ENCODE measurements at places on chromosomes 7 and 10.

DNA sequence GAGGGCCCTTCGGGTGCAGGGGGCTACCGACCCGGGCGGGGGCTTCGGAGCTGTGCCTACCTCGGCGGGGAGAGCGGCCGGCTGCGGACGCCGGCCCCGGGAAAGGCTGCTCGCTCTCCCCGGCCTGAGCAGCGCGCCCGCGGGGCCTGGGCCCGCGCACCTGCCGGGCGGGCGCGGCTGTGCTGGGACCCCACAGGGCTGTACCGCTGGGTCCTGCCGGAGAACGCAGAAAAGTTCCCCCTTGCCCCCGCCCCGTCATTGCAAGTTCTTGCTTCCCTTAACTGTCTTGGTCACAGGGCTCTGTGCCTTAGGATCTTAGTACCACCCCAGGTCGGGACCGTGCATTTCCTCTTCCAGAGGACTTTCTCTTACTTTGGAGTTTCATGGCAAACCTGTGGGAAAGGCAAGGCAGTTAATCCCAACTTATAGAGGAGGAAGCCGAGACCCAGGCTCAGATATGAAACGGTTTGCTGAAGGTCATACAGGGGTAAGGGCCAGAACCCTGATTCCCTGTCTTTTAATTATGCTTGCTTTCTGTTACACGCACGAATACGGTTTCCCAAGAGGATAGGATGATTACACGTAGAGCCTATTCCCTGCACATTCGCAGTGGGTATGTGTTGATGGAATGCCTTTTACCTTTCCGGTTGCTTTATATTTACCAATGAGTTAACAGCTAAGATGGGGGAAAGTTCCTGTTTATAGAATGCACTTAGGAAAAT, 652 bp downstream of the PCGF5 start:
- peak overlapping the region; percentile 83 for H3K27ac ChIP-seq
- no peaks in the 10 kb centered on the region for H3K27me3 ChIP-seq
- H3K36me3 ChIP-seq, result peaks cover 4% of the 10 kb centered on the region
- H3K4me3 ChIP-seq, result peak overlapping the region; percentile 87

DNA sequence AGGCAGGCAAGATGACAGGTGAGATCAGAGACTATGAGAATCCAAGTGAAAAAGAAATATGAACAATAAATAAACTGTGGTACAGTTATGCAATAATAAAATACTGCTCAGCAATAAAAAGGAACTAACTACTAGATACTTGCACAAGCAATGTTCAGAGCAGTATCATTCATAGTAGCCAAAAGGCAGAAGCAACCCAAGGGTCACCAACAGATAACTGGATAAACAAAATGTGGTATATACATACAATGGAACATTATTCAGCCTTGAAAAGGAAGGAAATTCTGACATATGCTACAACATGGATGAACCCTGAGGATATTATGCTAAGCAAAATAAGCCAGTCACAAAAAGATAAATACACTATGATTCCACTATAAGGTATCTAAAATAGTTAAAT, 76.9 kb upstream of the KCNIP2 start:
- DNase-seq, result no peak
- no peak overlapping the region for H3K4me3 ChIP-seq
- no peaks in the 10 kb centered on the region for H3K36me3 ChIP-seq
- no peaks in the 10 kb centered on the region for H3K4me1 ChIP-seq
- H3K27me3 ChIP-seq, result no peaks in the 10 kb centered on the region

DNA sequence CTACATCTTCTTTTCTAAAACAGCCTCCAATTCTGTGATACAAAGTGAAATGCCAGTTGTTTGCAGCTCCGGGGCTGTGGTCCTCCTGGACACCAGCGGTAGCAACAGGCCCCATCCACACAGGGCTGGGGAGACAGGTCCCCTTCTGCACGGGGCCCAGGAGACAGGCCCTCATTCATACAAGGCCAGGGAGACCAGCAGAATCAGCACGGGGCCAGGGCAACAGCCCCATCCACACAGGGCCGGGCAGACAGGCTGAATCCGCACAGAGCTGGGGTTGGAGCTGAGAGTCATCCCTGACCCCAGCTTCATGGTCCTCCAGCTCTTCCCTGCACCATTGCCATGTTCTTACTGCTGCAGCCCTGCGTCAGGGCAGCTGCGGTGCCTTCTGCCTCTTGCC, 238.6 kb downstream of the MGMT start:
- H3K4me1 ChIP-seq, result no peaks in the 10 kb centered on the region
- no peaks in the 10 kb centered on the region for H3K27me3 ChIP-seq
- no peak for DNase-seq
- H3K4me3 ChIP-seq, result no peak overlapping the region
- H3K36me3 ChIP-seq, result no peaks in the 10 kb centered on the region

- peak overlapping the region; percentile 8 for H3K4me3 ChIP-seq
- H3K27me3 ChIP-seq, result no peaks in the 10 kb centered on the region
- peak overlapping the region; percentile 33 for H3K27ac ChIP-seq
- peaks cover 40% of the 10 kb centered on the region for H3K4me1 ChIP-seq
- peak; percentile 25 for DNase-seq
These were observed 19.9 kb downstream of the KLF6 start for GRCh38 chr10:3765146-3765545.

- H3K36me3 ChIP-seq, result no peaks in the 10 kb centered on the region
- no peaks in the 10 kb centered on the region for H3K27me3 ChIP-seq
- no peaks in the 10 kb centered on the region for H3K4me1 ChIP-seq
- no peak overlapping the region for H3K4me3 ChIP-seq
These were observed 205.2 kb downstream of the GLRX3 start for GRCh38 chr10:130341356-130341755.

GRCh38 chr10:103021150-103021899, 103.2 kb downstream of the CNNM2 start:
- no peaks in the 10 kb centered on the region for H3K36me3 ChIP-seq
- H3K4me1 ChIP-seq, result no peaks in the 10 kb centered on the region
- no peaks in the 10 kb centered on the region for H3K27me3 ChIP-seq
- H3K27ac ChIP-seq, result no peak overlapping the region

- H3K36me3 ChIP-seq, result no peaks in the 10 kb centered on the region
- no peaks in the 10 kb centered on the region for H3K27me3 ChIP-seq
- H3K4me1 ChIP-seq, result no peaks in the 10 kb centered on the region
- H3K4me3 ChIP-seq, result no peak overlapping the region
- no peak overlapping the region for H3K27ac ChIP-seq
- no peak for DNase-seq
These were observed 346.7 kb upstream of the PLXDC2 start for GRCh38 chr10:19469521-19469920.

DNA sequence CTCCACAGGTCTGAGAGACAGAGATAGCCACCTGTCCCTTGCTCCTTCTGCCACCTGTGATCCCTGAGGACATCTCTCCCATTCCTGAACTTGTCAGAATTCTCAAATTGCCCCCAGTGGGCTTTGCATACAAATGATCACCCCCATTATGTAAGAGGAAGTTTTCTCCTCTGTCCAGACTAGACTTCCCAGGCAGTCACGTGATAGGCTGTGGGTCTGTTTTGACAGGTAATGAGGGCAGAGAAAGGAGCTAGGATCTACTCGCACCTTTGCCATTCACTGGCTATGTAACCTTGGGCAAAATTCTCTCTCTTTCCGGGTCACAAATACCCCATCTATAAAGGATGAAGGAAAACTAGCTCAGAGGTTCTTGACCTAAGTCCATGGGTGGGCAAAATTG, 21.4 kb upstream of the TM9SF3 start:
- H3K4me3 ChIP-seq, result no peak overlapping the region
- H3K36me3 ChIP-seq, result no peaks in the 10 kb centered on the region
- H3K4me1 ChIP-seq, result no peaks in the 10 kb centered on the region
- H3K27ac ChIP-seq, result no peak overlapping the region
- DNase-seq, result no peak
- H3K27me3 ChIP-seq, result no peaks in the 10 kb centered on the region

GRCh38 chr10:59817773-59818172, 64.5 kb upstream of the MRLN start:
- DNase-seq, result no peak
- H3K27ac ChIP-seq, result no peak overlapping the region
- H3K27me3 ChIP-seq, result no peaks in the 10 kb centered on the region
- peaks cover 12% of the 10 kb centered on the region for H3K4me1 ChIP-seq
- H3K36me3 ChIP-seq, result peaks cover 10% of the 10 kb centered on the region

DNA sequence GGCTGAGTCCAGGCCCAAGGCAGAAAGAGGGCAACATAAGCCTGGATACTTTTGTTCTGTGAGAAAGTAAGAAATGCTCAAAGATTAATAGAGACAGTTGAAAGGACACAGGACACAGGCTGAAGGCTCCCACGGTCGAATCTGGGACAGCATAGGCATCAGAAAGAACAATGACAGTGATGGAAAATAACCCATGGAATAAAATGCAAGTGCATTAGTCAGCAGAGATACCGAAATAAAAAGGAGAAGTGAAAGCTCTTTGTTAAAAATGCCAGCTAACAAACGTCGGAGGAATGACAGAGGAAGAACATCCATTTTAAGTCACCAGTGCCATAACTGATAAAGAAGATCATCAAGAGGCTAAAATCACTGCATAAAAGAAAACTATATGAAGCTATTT, 19.6 kb upstream of the AGAP5 start:
- no peaks in the 10 kb centered on the region for H3K4me1 ChIP-seq
- H3K4me3 ChIP-seq, result no peak overlapping the region
- no peak overlapping the region for H3K27ac ChIP-seq
- peaks cover 51% of the 10 kb centered on the region for H3K36me3 ChIP-seq

DNA sequence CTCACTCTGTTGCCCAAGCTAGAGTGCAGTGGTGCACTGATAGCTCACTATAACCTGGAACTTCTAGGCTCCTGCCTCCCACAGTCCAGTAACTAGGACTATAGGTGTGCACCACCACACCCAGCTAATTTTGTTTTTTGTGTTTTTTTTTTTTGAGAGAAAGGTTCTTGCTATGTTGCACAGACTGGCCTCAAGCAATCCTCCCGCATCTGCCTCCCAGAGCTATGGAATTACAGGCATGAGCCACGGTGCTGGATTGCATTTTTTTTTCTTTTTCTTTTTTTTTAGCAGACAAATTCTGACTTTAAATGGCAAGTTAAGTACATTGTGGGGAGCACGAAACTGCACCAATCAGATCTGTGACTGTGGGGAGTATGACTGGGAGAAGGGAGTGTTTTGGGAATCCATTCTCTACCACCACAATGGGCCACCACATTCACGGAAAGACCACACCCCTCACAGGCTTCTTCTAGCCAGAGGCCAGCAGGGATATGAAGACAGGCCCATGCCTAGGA, 58.1 kb upstream of the MSMB start:
- no peak for DNase-seq
- H3K4me3 ChIP-seq, result no peak overlapping the region
- peaks cover 4% of the 10 kb centered on the region for H3K4me1 ChIP-seq
- no peak overlapping the region for H3K27ac ChIP-seq
- H3K27me3 ChIP-seq, result no peaks in the 10 kb centered on the region
- H3K36me3 ChIP-seq, result no peaks in the 10 kb centered on the region

DNA sequence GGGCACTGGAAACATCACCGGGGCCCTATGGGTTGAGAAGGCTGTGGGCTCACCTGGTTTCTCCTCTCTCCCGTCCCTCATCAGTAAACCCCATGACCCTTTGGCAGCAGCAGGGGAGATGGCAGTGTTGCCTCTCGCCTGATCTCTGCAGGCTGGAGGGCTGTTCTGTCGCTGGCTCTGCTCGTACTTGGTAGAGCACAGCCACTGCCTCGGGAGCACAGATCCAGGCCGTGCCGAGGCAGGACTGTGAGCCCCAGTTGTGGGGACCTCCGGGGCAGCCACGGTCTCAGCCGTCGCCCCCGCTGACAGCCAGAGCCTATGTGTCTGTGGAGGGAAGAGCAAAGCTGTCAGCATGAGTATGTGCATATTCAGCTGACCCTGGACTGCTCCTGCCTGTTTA, 94.9 kb downstream of the PTPRE start:
- no peak overlapping the region for H3K27ac ChIP-seq
- H3K27me3 ChIP-seq, result no peaks in the 10 kb centered on the region
- H3K36me3 ChIP-seq, result no peaks in the 10 kb centered on the region
- no peaks in the 10 kb centered on the region for H3K4me1 ChIP-seq
- H3K4me3 ChIP-seq, result no peak overlapping the region

- no peak overlapping the region for H3K4me3 ChIP-seq
- peaks cover 3% of the 10 kb centered on the region for H3K4me1 ChIP-seq
- H3K36me3 ChIP-seq, result no peaks in the 10 kb centered on the region
- DNase-seq, result no peak
These were observed 101.4 kb downstream of the CREM start for GRCh38 chr10:35228058-35228457.

DNA sequence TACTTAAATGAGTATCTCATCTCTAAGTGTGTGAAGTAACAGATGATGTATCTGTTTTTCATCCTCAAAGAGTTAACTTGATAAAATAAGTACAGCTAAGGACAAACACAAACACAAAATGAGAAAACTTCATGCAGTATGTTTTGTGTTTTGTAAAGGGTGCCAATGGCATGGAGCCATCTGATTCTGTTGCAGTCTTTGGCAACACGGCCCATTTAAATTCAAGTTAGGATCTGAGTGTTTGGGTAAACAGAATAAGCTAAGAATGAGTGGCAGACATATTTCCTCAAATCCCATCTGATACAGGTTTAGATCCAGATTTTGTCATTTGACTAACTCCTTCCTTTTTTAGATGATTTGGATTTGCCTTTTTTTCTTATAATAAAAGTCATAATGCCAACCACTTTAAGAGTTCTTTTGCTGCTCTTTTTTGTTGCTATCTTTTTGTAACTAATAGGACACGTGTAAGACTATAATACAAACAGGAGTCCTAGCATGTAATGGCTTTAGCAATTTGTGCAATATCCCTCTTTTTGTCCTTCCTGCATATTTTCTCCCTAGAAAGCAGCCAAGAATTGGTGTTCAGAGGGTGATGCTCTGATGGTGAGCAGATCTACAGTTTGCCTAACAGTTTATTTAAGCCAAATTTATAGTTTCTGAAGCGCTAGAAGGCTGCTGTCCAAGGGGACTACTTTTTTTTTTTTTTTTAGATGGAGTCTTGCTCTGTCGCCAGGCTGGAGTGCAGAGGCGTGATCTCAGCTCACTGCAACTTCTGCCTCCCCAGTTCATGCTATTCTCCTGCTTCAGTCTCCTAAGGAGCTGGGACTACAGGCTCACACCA, 18.9 kb upstream of the ACTA2 start:
- H3K36me3 ChIP-seq, result no peaks in the 10 kb centered on the region
- DNase-seq, result no peak
- no peak overlapping the region for H3K4me3 ChIP-seq
- H3K27ac ChIP-seq, result no peak overlapping the region
- no peaks in the 10 kb centered on the region for H3K27me3 ChIP-seq

- H3K27me3 ChIP-seq, result no peaks in the 10 kb centered on the region
- H3K27ac ChIP-seq, result peak overlapping the region; percentile 9
- DNase-seq, result no peak
- peaks cover 8% of the 10 kb centered on the region for H3K4me1 ChIP-seq
These were observed 99.4 kb downstream of the RNF216 start for GRCh38 chr7:5681979-5682546.

GRCh38 chr7:87427288-87427687, 48.2 kb downstream of the ABCB4 start:
- H3K27me3 ChIP-seq, result no peaks in the 10 kb centered on the region
- no peaks in the 10 kb centered on the region for H3K36me3 ChIP-seq
- no peak overlapping the region for H3K4me3 ChIP-seq
- H3K27ac ChIP-seq, result no peak overlapping the region

- no peak overlapping the region for H3K27ac ChIP-seq
- no peak overlapping the region for H3K4me3 ChIP-seq
- DNase-seq, result no peak
- no peaks in the 10 kb centered on the region for H3K36me3 ChIP-seq
- H3K4me1 ChIP-seq, result no peaks in the 10 kb centered on the region
- H3K27me3 ChIP-seq, result no peaks in the 10 kb centered on the region
These were observed 46.1 kb downstream of the WIPF3 start for GRCh38 chr7:29852457-29852856.

GRCh38 chr10:122287570-122287969, 16.5 kb downstream of the BTBD16 start:
- H3K4me1 ChIP-seq, result no peaks in the 10 kb centered on the region
- DNase-seq, result no peak
- no peak overlapping the region for H3K4me3 ChIP-seq
- no peak overlapping the region for H3K27ac ChIP-seq
- no peaks in the 10 kb centered on the region for H3K27me3 ChIP-seq
- no peaks in the 10 kb centered on the region for H3K36me3 ChIP-seq
